Fibroblast of skin of scalp (primary cell): ENCODE measurements at places on chromosomes 6 and 20.

DNA sequence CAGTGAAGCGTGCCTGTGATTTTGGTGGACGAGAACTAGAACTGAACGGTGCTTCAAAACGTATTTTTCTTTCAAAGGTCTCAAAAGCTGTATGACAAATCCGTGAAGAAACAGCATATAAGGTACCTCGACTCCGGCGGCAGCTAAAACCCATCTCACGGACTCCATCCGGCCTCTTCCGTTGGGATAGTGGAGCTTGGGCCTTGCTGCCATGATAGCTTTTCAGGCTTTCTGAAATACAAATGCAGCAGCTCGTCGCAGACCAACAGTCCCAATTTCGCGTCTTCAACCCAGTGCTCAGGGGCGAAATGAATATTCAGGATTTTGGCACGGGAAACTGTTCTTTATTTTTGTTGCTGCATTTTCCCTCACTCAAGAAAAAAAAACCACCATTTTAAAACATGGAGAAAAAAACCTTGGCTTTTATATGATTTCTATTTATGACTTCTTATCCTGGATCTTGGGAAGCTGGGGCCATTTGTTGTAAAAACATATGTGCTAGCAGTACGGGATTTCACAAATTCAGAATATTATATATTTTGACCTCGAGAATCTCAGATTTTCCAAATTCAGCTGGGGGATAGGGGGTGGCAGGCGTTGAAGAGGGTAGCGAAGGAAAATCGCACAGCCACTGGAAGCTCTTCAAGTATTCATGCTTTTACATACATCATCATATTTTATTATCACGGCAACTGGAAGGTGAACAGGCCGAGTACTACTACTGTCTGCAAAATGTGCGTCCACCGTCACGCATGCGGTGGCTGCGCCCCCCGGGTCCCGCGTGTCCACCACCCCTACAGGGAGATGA lies 849 bp downstream of the GSTA4 start:
- DNase-seq, result peak; percentile 55

DNA sequence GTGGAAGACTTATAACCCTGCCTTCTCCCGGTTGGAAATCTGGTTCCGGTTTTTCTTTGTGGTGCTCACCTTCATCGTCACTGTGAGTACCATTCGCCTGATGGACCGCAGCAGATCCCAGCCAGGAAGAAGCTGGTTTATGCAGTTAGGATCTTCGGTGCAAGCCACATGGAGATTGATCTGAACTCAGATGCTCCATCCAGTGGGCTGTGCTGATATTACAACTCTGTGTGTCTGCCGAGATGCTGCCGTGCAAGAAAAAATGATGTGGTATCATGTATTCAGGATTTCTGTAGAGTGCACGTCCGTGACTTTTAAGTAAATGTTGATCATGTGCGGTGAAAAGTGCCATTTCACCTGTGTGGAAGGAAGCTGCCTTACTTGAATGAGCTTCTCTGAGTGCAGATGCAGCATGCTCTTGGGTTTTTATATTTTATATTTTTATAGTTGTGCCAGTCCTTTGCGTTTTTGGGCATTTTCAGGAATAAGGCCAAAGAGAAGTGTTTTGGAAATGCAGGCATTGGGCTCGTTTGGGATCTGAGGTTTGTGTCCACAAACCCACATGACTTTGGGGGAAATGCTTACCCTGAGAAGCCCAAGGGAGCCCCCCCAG lies 39.2 kb downstream of the DYNLT1 start:
- DNase-seq, result peak; percentile 74

DNA sequence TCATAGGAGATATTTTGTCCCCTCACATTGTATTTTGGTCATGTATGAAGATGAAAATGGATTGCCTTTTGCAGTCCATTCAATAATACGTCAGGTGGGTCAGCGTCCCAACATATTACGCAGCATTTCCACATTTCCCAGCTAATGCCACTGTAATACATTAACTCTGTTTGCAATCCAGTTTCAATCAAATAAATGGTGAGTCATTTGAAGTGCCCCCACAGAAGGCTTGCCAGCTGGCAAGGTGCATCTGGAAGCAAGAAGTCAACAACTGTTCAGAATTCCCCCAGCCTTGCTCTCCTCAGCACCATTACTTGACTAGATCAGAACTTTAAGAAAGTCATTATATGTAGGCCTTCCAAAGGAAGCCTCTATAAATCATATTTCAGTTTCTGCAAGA lies 50.4 kb downstream of the PHACTR1 start:
- DNase-seq, result no peak

DNA sequence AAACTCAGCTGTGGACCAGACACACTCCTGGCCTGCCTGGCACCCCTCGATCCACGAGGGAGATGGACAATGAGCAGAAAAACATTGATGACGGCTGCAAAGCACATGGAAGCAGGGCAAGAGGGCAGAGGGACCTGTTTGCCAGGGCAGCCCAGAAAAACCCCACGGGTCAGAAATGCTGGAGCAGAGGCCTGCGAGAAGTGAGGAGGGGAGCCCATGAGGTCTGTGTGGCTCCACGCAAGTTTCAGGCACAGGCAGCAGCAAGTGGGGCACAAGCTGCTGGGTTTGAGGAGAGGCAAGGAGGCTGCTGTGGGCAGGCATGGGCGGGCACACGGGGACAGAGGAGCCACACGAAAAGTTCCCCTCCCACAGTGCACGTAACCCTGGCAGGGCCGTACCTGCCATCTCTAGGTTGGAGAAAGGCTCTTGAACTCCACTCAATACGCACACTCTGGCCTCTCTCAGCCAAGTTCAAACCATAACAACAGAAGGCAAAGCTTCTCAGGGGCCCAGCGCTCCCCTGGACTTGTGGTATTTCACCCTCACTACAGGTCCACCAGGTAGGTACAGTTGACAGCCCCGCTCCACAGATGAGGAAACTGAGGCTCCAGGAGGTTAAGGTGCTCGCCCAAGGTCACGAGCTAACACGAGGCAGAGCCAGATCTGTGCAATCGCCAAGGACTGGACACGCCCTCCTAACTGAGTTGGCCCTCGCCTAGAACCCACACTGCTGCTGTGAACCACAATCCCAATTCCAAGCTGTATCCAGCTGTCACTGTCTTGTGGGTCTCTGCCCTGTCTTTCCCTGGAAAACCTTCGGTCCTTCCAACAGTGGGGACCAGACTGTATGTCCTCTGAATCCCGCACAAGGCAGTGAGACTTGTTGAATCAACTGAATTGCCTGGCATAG lies 108.2 kb downstream of the NOL4L start:
- DNase-seq, result no peak

DNA sequence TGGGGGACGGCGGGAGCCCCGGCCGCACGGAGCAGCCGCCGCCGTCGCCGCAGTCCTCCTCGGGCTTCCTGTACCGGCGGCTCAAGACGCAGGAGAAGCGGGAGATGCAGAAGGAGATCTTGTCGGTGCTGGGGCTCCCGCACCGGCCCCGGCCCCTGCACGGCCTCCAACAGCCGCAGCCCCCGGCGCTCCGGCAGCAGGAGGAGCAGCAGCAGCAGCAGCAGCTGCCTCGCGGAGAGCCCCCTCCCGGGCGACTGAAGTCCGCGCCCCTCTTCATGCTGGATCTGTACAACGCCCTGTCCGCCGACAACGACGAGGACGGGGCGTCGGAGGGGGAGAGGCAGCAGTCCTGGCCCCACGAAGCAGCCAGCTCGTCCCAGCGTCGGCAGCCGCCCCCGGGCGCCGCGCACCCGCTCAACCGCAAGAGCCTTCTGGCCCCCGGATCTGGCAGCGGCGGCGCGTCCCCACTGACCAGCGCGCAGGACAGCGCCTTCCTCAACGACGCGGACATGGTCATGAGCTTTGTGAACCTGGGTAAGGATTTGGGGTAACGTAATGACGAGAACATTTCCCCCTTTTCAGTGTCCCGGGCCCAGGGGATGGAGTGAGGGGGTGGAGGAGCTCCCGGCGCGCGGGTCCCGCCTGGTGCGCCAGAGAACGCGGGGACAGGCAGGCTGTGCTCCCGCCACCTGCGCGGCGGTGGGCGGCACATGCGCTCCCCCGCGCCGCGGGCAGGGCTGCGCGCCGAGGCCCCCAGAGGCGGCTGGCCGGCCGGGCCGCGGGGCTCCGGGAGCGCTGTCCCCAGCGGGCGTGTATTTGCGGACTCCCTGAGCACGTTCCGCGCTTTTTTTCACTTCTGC lies 1.4 kb downstream of the BMP6 start:
- DNase-seq, result no peak

- peak; percentile 62 for DNase-seq
Observed at GRCh38 chr6:165616116-165616515, 46.9 kb downstream of the PDE10A start.
